ENCODE measurements at places on chromosomes 3 and 15. TPM values are rescaled to one million over a fixed set of nuclear protein-coding genes. Genes with fewer than 3 reads are reported as not detected.

NANOGP8 gene
- total RNA-seq: 1.8 TPM

TICRR gene
- 4.4 TPM for total RNA-seq

TLR9 gene
- total RNA-seq: 0.77 TPM

HERC2 gene
- total RNA-seq: 61.2 TPM

DNA sequence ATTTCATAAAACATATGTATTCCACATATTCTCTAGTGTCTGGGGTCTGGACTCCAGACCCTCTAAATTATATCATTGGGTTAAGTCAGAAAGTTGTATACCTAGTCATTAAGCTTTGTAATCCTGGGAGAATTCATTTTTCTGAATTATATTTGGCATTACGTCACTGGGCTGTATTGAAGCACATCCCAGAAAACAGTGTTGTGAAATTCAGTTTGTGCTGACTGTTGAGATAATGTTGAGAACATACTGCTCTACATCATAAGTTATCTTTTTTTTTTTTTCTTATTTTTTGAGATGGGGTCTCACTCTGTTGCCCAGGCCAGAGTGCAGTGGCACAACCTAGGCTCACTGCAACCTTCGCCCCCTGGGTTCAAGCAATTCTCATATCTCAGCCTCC, 153.1 kb upstream of the STT3B start:
- no peak for DNase-seq

DNA sequence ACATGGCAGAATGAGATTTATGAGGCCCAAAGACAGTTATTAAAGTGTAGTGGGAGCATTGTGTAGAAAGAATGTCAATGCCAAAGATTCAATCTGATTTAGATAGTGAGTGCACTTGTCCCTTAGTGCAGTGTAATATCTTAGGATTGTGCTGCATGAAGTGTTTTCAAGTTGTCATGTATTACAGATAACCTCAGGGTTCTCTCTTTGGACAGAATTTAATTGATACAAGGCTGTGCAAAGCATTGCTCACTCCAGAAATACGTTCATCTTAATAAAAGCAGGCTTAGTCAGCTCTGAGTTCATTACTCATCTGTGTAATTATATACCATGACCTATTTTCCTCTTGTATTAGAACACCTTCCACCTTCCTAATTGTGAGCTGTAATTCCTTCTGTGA, 16.0 kb upstream of the GPR171 start:
- DNase-seq: no peak

- no peak for DNase-seq
Measured at GRCh38 chr3:79937567-79937966, 169.8 kb upstream of the ROBO1 start.

GRCh38 chr15:52427804-52428203, 100.9 kb downstream of the MYO5A start:
- DNase-seq: no peak

DNA sequence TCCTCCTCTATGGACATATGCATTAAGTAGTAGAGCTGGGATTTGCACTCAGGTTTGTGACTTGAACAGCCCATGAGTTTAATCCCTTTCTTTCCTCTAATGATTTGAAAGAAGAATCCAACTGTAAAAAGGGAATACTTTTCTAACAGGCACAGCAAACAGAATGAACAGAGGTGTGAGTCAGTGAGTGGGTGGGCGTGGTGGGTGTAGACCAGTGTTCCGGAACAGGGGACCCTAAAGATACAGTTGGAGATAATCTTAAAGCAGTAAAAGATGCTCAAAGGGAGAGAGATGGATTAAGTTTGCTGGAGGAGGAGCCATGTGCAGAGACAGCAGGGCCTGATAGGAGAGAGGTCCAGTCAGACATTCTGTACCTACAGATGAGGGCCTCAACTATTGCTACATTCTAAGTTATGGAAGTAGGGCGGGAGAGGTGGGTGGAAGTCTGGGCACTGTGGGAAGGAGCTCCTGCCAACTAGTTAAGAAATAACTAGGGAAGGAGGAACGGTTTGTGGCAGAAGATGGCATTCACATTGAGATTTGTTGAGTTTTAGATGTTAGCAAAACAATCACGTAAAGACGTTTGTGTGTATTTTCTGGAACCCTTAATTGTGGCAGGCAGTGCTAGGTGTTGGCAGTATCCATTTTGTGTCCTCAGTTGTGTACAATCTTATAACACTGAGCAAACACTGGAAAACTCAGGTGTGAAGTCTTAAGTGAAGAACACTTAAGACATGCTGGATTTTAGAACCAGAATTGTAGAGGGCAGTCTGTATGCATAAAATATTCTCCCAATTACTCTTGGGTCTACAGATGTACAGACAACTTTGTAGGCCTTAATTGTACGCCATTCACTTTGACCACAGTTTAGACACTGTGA, 511.0 kb downstream of the GRM7 start:
- DNase-seq: no peak

- DNase-seq: no peak
Measured at GRCh38 chr3:64593350-64593749, 94.5 kb downstream of the ADAMTS9 start.

DNA sequence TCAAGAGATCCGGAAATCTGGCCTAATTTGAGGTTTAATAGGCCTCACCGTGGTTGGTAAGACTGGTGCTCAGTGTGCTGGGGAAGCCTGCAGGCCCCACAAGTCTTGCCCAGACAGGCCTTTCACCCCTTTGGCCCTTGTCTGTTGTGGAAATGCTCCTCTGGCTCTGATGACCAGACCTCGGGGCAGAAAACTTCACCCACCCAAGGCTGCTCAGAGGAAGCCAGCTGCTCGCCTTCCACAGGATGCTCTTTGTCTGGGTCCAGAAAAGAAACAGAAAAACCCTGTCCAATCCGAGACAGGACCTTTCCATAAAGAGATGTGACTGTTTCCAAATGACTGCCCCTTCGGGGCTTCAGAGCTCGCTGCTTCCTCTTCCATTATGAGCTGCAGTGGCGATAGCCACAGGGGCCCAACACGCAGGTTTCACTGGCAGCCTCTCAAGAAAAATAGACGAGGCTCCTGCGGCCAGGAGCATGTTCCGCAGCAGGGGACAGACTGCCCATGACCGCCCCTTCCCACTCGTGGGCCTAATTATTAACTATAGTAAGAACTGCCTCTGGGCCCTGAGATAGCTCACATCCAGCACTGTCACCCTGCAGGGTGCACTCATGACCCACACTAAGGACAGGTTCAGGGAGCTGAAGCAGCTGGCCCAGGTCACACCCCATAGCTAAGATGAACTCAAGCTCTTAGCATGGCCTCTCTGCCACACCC, 6.8 kb upstream of the SNX22 start:
- DNase-seq: no peak

DNA sequence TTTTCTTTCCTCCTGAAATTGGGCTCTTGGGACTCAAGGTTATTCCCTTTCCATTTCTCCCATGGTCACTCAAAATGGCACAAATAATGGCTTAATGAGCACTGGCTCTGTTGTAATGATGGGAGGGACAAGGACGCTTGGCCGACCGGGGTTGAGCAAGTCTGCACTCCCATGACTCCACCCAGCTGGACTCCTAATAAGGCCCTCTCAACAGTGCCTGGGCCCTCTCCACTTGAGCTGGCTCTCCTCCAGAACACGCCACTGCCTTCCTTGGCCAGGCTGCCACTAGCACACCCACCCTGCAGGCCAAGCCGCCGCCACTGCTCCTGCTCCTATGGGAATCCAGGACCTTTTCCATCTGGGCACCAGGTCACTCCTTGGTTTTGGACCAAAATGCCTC, 42.3 kb downstream of the ADCY5 start:
- DNase-seq: peak; percentile 56

- no peak for DNase-seq
Measured at GRCh38 chr15:57284535-57284934, 91.8 kb upstream of the CGNL1 start.

GRCh38 chr15:40722934-40723333, 28.0 kb downstream of the RAD51 start:
- DNase-seq: no peak

GRCh38 chr3:158355623-158356588, 215.1 kb upstream of the MLF1 start:
- no peak for DNase-seq

DNA sequence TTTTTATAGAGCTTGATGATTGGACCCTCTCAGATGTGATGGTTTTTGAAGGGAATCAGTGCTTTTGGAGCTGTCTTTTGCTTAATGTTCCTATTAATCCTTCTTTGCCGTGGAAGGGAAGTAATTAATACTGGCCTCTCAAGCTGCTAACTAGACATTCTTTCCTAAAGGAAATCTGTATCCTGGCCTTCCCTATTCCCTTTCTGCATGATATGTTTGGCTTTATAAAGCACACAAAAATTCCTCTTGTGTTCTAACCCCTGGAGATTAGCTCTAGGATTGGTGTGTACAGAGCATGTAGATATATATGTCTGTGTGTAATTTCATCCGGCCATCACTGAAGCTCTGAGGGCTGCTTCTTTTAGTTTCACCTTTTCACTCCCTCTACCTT, 6.9 kb downstream of the ATXN7 start:
- no peak for DNase-seq

- DNase-seq: no peak
Measured at GRCh38 chr3:146077181-146077580, 83.8 kb downstream of the PLOD2 start.

DNA sequence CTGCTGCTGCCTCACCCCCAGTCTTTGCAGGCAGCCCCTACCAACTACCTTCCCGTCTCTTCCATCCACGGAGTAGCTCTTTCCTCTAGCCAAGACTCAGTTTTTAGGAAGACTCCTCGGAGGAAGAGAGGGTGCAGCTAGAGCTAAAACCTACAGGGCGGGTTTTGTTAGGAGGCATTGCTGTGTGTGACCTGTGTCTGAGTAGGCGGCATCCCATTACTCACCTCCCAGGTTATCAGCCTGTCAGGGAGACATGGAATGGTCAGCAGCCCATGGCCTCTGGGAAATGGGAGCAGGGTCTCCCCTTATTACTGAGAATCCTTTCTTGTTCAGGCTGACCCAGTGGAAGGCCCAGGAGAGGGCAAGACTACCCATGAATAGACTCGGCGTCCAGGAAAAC, 43.8 kb upstream of the FGD5 start:
- DNase-seq: no peak

- DNase-seq: no peak
Measured at GRCh38 chr3:48408823-48409281, 21.0 kb downstream of the PLXNB1 start.

- DNase-seq: no peak
Measured at GRCh38 chr15:31273258-31273941, 53.2 kb upstream of the KLF13 start.

DNA sequence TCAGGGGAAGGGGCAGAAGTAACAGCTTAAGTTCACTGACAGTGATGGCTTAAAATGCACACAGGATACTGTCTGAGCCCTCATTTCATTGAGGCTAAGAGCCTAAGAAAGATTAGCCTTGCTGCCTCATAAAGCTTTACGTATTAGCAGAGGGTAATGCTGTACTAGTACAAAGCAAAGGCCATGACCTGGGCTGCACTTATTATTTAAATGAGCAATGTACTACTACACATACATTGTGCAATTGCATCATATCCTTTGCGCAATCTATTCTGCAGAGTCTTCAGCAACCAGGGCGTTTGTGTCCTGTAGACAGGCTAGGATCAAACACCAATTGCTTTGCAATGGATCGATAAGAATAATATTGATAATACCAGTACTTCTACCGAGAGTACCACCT, 221.8 kb downstream of the TPRG1 start:
- DNase-seq: peak; percentile 42

- DNase-seq: no peak
Measured at GRCh38 chr3:171373711-171374110, 86.5 kb downstream of the TNIK start.

DNA sequence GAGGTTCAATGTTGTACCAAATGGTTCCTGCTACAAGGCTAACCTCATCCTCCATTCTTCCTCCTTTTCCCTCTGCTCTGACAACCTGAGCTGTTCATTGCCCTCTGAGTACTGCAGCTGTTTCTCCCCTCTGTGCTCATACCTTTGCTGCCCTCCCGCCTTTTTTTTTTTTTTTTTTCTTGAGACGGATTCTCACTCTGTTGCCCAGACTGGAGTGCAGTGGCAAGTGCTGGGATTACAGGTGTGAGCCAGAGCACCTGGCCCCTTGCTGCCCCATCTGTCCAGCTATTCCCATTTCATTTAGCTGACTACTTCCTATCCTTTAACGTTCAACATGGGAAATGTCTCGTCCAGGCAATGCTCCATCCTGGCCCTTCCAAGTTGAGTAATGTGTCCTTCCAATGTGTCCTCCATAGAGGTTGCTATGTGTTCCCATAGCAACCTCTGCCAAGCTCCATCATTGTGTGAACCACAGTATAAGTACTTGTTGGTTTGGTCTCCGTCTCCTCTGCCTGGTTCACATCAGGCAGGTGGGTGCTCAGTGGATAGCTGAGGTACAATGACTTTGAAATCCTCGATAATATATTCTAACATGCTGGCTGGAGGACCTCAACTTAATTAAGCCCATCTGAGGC, 179.9 kb upstream of the ANKRD28 start:
- DNase-seq: no peak

DNA sequence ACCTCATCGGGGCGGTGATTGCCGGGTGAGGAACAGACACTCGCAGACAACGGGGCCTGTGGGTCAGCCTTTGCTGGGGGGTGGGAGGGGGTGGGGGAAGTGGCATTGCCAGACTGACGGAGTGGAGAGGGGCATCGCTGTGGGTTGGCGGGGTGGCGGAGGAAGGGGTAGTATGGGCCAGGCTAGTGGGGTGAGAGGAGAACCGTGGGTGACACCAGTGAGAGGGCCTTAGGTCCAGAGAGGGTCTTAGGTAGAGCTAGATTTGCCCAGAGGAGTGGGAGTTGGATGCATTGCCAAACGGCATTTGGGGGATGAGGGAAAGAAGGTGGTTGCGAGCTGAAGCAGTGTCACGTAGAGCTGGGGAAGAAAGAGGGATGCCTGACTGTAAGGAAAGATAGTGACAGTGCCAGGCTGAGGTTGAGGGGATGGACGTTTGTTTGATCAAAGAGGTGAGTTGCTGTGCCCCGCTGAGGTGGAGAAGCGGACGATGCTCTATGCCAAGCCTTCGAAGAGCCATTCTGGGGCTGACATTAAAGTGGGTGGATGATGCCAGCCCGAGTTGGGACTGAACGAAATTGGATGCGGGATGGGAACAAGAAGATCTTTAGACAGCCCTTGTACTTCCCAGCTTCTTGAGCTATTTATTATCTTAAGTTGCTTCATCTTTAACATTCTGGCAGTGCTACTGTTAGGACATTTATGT, 572 bp downstream of the DNAJB11 start:
- no peak for DNase-seq

DNA sequence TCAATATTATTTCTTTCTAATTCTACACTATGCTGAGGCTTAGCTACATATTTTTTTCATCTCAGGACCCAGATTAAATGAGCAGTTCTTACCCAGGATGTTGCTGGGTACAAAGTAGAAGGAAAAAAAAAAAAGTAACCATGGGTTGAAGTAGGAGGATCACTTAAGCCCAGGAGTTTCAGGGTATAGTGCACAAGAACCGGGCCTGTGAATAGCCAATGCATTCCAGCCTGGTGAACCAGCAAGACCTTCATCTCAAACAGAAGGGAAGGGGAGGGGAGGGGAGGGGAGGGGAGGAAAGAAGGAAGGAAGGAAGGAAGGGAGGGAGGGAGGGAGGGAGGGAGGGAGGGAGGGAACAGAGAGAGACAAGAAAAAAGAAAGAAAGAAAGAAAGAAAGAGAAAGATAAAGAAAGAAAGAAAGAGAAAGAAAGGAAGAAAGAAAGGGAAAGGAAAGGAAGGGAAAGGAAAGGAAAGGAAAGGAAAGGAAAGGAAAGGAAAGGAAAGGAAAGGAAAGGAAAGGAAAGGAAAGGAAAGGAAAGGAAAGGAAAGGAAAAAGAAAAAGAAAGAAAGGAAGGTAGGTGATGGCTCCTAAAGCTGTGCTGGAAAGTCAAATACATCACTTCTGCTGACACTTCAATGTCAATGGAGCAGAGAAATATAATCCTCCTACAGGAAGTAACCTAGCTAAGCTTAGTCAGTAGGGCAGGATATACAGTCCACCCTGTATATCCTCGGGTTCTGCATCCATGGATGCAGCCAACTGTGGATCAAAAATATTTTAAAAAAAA, 206.8 kb upstream of the TGFBR2 start:
- DNase-seq: no peak

All from mucosa of descending colon (tissue), 3 donors.